ENCODE measurements at places on chromosomes 2 and 18.

- DNase-seq, result no peak
These were observed 167.2 kb downstream of the ANTXR1 start for GRCh38 chr2:69180227-69180626.

DNA sequence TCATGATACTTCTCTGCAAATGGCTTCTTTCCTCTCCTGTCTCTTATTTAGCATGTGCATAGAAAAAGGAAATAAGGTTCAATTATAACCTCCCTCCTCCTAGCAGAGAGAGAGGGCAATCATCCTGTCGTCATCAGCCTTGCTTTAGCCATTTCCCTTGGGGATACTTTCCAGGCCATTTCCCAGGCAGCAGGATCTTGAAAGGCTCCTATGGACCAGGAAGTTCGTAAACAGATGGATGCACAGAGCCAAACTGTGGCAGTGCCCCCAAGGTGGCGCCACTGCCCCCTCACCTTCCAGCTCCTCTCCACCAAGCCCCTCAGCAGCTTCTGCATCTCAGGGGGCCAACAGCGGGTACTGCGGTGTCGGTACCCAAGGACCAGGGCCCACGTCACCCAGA is 157.4 kb downstream of the DTNA start:
- no peak for DNase-seq

DNA sequence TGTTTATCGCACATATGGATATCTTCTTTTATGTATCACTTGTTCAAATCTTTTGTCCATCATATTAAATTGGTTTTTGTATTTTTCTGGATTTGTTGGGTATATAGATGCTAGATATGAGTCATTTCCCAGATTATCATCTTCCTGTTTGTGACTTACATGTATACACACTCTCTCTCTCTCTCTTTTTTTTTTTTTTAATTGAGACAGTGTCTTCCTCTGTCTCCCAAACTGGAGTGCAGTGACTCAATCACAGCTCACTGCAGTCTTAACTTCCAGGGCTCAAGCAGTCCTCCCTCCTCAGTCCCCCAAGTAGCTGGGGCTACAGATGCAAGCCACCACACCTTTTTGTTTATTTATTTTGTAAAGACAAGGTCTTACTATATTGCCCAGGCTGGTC is 43.8 kb downstream of the XIRP2 start:
- DNase-seq, result no peak

DNA sequence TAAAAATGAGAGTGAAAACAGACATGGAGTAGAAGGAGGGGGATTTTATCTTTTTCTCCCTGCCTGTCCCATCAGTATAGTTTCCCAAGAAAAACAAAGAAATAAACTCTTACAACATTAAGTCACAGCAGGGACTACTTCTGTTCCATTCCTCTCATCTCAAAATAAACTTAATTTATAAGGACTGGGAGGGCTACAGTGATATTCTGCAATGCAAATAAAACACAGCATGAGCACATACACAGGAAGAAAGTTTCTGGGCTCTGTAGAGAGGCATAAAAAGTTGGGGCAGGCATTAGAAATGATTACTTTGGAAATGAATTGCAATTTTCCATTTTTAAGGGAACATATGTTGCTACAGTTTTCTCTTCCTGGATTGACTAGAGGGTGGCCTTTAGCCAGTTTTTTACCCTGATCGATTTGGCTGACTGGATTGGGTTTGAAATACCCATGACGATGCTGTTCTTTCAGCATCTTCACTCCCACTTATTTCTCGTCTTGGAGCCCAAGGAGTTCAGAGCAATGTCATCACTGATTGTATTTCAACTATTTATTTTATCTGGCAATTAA is 157.1 kb downstream of the ACTR3 start:
- DNase-seq, result no peak

- no peak for DNase-seq
These were observed 342.1 kb downstream of the EIPR1 start for GRCh38 chr2:3035385-3036050.

DNA sequence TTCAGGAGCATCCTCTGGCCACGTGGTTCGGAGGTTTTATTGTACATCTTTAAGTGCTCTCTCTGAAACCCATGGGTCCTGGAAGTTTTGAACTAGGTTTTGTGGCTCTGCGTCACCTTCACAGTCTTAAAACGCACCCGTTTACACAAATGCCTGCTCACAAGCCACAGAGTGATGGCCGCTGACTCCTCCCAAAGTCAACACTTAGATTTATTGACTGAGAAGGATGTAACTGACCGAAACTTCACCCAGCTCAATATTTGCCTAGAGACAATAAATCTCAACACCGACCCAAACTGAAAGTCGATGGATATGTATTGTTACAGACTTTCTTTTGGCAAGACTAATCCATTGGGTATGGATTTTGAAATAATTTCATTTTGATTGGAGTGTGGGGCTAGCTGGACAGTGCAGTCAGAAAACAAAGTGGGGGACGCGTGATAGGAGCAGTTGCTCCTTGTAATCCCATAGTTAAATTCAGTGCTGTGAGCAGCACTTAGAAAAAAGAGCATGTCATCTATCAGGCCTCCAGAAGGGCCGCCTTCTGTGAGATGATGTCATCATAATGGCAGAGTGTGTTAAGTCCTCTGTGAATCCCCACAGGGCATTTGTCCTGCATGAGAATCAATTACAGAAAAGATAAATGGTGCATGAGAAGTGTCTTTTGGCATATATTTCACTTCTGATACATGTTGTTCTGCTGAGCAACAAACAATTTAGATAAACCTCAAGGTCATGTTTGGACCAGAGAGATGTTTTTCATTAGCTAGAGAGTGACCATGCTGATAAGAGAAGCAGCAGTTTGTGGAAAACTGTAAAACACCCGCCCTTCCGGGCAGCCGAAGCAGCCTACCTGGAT is 183.7 kb downstream of the INO80D start:
- no peak for DNase-seq

- DNase-seq, result no peak
These were observed 422.5 kb upstream of the PIK3C3 start for GRCh38 chr18:41532344-41533086.

GRCh38 chr18:22044474-22045220 is 124.7 kb upstream of the GATA6 start:
- DNase-seq, result no peak

DNA sequence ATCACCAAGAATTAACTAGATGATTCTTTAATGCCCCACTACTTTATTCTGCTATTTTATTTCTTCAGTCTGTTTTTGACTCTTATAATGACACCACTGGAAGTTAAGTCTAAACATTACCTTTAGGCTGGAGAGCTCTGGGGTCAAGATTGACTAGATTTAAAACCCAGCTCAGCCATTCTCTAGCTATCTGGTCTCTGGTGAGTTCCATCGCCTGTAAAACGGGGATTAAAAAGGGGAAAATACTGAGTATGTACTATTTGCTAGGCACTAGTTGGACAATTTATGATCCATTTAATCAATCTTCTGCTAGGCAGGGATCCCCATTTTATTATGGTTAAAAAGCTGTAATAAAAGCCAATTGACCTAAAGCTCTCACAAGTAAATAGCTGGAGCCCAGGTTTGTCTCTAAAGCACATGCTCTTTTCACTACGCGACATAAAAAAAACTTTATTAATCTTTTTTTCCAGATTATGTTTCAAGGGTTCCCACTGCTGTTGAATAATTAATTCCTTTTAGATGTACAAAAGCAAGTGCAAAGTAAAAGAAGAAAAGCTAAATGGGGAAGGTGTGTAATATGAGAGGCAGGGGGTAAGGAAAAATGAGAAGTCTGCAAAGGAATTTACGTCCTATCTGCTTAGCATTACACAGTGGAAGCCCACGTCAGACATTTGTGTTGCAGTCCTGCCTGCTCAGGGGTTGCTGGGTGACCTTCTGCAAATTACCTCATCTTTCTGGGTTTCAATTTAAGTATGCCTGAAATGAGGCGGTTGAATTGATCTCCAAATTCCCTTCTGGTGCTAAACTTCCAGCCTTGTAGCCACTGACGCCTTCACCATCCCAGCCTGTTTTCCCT is 918 bp upstream of the NABP1 start:
- no peak for DNase-seq

DNA sequence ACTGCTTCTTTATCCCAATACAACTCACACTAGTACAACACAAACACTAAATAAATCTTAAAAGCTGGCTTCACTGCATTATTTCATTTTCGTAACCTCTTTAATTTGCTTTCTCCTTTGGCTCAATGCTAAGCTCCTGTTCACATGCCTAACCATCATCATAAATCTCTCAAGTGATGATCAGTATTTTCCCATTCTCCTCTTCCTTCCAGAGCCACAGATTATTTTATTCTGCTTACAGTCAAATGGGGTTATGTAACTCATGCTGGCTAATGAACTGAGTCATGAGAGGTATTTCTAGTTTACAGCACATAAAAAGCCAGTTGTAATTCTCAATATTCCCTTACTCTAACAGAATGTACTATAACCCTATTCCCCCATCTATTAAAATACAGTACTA is 350.4 kb upstream of the ZC3H15 start:
- DNase-seq, result no peak

- no peak for DNase-seq
These were observed 301.8 kb upstream of the ACVR2A start for GRCh38 chr2:147543056-147543455.

- DNase-seq, result no peak
These were observed 108.1 kb upstream of the CD302 start for GRCh38 chr2:159905926-159906714.

- DNase-seq, result no peak
These were observed 284.7 kb upstream of the VWC2L start for GRCh38 chr2:214126135-214126534.

Data from activated T-cell treated with anti-CD3 and anti-CD28 coated beads, Interleukin-2, amount 50 U/mL, for 1 hour (primary cell).